ENCODE measurements at places on chromosomes 3 and 15.
A peak's percentile ranks its signal among the peaks of the same experiment; 100 is the strongest.

DNA sequence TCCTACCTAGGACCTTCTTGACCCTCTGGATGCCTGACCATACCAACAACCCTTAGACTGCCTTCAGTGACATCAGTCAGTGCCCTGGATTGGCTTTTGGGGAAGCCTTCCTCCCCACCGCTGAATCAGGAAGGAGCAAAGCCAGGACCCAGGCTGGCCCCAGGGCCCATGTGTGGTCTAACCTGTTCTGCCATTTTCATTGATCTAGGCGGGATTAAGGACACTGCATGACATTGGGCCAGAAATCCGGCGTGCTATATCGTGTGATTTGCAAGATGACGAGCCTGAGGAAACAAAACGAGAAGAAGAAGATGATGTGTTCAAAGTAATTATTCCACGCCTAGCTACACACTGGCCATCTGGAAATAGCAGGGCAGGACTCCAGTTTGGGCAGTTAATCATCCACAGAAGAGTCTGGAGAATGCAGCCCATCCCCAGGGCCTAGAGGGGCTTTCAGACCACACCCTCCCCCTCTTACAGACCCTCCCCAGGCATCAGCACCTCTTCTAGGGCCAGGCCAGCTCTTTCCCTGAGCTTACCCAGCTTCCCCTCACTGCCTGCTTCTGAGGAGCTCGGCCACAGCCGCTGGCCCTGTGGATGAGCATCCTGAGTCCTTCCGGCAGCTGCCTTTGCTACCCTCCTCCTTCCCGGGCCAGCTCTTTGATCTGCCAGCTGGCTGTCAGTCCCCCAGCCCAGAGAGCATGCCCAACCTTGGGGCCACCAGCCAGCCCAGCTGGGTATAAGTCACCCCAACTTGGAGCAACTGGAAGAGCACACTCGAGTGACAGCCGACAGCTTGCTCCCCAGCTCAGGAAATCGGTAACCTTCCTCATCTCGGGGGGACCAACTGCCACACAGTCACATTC is 45.9 kb downstream of the CHDH start:
- DNase-seq: no peak

- DNase-seq: no peak
Measured at GRCh38 chr3:78741066-78741645, 1026.6 kb downstream of the ROBO1 start.

DNA sequence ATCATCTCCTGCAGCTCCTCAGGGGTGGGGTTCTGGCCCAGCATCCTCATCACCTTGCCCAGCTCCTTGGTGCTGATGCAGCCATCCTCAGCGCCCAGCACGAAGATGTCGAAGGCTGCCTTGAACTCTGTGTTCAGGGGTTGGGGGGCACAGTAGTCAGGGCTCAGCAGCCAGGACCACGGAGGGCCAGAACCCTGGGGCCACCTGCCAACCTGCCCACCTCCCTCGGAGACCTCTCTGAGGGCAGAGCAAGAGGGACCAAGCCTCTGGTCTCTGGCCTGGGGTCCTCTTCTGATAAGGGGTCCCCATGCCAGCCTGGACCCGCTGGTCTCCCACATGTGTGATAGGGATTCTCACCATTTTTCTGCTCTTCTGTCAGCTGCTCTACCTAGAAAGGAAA is 1.7 kb downstream of the TNNC1 start:
- DNase-seq: no peak

- peak; percentile 82 for DNase-seq
Measured at GRCh38 chr15:51144021-51144532, 49.4 kb upstream of the TNFAIP8L3 start.

DNA sequence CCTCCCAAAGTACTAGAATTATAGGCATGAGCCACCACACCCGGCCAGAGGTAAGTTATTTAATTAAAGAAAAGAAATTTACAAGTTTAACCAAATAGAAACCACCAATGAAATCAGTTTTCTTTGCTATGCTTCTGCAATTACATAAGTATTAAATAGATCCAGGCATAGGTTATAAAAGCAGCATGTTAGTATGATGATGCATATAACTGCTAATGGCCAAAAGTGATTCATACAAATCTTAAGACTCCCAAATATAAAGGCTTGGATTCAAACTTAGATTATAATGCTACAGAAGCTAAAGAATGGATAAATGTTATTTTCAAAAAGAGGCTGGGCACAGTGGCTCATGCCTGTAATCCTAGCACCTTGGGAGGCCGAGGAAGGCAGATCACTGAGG is 32.8 kb upstream of the HDC start:
- no peak for DNase-seq

DNA sequence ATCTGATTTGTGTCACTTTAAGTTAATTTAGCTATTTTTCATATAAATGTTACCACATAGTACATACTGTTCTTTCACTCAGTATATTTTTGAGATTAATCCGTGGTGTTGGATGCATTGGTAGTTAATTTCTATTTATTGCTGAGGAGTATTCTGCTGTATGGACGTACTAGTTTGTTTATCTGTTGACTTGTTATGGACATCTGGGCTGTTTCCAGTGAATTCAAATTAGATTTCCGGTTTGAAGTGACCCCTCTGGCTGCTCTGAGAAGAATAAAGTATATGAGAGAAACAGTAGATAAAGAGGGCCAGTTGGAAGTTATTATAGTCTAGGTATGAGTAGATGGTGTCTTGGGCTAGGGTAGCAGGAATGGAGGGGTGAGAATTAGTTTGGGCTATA is 15.6 kb downstream of the KAT2B start:
- no peak for DNase-seq

GRCh38 chr3:31903686-31904431 is 77.2 kb downstream of the OSBPL10 start:
- peak; percentile 26 for DNase-seq

DNA sequence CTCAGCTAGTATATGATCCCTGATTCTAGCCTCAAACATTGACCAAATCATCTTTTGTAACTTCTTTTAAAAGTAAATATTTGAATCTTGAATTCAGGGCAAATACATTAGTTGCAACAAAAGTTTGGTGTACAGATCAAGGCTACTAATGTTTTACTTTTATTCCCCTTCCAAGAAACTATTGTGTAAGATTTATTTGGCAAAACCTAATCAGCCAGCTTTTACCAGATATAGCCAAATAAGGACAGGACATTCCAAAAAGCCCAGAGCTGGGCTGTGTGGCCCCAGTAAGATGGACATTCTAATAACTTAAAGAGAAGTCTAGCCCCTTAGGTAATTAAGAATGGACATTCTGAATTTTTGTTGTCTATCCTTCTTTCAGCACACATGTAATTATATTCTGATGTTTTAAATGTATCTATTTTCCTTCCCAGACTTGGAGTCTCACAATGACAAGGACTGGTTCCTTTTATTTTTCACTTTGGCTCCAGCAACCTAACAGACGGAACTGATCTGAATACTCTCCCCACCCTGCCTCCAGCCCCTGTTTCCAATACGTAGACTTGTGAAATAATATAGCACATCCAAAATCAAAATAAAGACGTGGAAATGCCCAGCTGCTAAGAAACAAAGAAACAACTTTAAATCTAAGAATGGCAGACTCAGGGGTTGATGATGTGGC is 48.1 kb downstream of the STARD5 start:
- DNase-seq: no peak

DNA sequence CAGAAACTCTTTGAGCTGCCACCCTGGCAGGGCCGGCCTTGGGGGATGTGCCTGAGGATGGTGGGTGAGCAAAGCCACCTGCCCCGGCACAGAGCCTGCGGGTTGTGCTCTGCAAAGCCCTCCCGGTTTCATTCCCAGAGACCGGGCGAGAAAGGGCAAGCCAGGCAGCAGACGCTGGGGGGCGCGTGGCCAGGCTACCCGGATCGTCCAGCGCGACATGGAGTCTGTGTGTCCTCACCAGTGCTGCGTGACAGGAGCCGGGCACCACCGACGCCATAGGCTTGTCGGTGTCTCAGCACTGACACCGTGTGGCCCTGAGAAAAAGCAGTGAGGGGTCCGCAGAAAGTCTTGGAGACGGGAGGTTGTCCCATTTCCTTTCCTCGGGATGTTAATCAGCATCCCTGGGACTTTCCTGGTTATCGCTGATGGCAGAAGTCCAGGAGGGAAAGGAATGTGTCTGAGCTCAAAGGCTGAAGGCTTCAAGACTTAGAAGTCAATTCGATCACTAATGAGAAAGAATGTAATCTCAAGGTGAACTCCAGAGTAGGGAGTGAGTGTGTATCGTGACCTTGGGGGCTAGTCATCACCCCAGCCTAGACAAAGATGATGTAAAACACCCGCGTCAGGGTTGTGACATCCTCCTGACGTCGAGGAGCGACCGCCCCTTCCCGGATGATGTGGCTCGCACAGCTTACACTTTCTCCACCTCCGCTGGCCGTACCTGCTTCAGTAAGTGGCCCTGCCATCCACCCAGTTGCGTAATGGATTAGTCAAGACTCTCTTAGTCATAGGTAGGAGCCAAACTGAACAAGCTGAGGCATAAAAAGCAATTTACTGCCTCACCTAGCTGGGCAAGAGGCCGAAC is 36.3 kb upstream of the PLA2G4E start:
- peak; percentile 98 for DNase-seq

- DNase-seq: no peak
Measured at GRCh38 chr15:29750754-29751153, 71.5 kb downstream of the TJP1 start.

DNA sequence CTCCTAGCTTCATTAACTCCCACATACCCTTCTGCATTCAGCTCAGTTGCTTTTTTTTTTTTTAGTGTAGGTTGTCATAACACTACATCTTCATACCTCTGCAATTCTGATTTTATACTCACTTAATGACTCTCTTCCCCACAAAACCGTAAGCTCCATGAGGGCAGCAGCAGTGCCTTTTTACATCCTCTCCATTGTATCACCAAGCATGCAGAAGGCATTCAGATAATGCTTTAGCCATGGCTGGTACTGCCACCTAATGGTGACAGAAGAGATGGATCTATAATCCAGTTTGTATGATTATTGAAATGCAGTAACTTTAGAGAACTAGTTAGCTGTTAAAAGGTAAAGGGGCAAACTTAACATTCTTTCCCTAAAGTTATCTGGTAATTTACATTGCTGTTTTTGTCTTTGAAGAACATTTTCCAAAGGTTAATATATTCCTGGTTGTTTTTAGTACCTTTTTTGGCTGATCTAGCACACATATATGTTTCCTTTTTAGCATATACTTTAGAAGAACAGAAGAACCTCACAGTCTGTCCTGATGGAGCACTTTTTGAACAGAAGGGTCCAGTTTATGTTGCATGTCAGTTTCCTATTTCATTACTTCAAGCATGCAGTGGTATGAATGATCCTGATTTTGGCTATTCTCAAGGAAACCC is 36.8 kb downstream of the ATP1B3 start:
- peak; percentile 50 for DNase-seq

- no peak for DNase-seq
Measured at GRCh38 chr3:191415566-191415965, 45.4 kb upstream of the PYDC2 start.

DNA sequence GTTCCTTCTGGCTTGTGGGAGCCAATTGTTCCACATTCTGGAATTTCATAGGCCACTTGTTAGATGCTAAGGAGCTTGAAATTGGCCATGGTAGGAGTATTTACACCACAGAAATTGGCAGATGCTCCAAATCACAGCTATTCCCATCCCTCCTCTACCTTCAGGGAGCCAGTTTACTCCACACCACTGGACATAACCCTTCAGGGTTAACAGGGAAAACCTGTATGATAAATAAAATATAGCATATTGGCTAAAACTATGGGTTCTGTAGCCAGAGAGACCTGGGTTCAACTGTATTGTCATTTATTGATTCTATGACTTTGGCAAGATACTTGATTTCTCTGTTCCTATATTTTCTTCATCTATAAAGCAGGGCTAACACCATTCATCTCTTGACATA is 384.2 kb upstream of the PROK2 start:
- DNase-seq: no peak

- peak; percentile 82 for DNase-seq
Measured at GRCh38 chr3:197749601-197750395, at the start of gene FYTTD1. Gene FYTTD1 (plus strand): TSS chr3:197749883. CDS start chr3:197749972, 89 bp downstream.

- DNase-seq: no peak
Measured at GRCh38 chr3:186985661-186986364, 55.5 kb downstream of the ST6GAL1 start.

GRCh38 chr3:196942915-196943277 is 568 bp upstream of the NCBP2 start:
- no peak for DNase-seq

DNA sequence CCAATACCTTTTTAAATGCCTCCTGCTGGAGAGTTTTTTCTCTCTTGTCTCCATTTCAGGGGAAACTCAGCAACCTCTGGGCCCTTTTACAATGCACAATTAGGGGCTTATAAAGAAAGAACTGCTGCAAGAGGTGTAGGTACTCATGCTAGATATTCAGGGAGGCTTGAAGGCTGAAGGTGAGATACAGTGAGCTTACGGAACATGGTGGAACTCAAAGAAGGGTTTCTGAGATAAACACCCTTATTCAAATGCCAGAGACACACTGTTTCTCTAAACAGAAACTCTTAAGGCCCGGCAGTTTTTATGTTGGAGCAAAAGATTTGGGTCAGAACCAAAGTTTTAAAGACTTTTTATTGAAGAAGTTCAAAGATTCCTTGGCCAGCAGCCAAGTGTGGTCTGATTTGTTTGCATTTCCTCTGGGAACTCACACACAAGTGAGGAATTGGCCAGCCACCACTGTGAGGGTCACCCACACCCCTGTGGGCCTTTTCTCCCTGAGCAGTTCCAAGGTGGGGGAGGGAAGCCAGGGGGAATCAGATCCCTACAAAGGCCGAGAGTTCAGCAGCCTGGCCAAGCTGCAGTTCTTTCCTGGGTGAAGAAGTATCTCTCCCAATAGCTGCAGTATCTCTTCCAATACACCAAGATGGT is 47.8 kb downstream of the TNFAIP8L3 start:
- DNase-seq: no peak

DNA sequence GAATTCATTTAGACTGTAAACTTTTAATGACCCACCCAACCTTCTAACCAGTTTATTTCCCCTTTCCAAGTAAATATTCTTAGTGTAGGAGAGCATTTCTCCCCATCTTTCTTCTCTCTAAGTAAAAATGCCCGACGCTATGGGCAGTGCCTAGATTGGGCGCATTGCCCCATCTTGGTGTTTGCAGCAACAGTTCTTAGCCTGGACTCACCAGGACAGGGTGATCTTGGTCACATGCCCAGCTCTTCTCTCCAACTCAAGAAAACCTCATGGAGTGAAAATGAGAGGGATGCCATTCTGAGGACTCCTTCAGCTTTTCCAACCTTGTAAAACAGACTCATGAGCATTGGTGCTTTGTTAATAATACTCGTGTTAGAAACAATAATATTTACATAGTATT is 76.7 kb downstream of the GHSR start:
- no peak for DNase-seq
